GM12865 (cell line): ENCODE measurements at places on chromosomes 7 and 10.

GRCh38 chr7:144137501-144137900, 14.5 kb downstream of the OR2A14 start:
- no peak for DNase-seq

- no peak for DNase-seq
Observed at GRCh38 chr10:126034586-126034985, 138.2 kb downstream of the FANK1 start.

DNA sequence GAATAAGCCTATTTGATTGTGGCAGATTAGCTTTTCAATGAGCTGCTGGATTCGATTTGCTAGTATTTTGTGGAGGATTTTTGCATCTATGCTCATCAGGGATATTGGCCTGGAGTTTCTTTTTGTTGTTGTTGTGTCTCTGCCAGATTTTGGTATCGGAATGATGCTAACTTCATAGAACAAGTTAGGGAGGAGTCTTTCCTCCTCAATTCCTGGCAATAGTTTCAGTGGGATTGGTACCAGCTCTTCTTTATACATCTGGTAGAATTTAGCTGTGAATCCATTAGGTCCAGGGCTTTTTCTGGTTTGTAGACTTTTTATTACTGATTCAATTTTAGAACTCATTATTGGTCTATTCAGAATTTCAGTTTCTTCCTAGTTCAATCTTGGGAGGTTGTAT, 43.4 kb upstream of the KLF14 start:
- DNase-seq: no peak

- DNase-seq: peak; percentile 76
Observed at GRCh38 chr7:25565949-25566348, 337.7 kb upstream of the NPVF start.

- DNase-seq: no peak
Observed at GRCh38 chr10:132938472-132939339, 3.7 kb downstream of the CFAP46 start.

GRCh38 chr7:15561835-15562234, at the start of gene AGMO:
AGMO (minus strand) TSS chr7:15562015.
- no peak for DNase-seq

GRCh38 chr7:80232979-80233724, 98.5 kb downstream of the GNAI1 start:
- DNase-seq: no peak

DNA sequence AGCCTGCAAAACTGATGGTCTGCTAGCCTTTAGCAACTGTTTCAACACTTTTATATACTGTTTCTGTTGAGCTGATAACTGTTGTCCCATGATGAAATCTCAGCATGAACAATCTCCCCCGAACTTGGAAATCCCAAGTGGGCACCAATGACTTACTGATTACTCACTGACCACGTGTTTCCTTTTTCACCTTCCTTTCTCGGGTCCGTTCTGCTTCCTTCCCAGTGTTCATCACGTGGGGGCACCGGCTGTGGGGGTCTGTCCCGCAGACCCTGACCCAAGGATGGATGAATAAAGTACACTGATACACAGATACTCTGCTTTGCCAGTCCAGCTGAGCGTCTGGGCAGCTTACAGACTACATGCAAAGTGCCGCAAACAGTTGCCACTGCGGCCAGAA, 39.0 kb upstream of the RASGEF1A start:
- no peak for DNase-seq

DNA sequence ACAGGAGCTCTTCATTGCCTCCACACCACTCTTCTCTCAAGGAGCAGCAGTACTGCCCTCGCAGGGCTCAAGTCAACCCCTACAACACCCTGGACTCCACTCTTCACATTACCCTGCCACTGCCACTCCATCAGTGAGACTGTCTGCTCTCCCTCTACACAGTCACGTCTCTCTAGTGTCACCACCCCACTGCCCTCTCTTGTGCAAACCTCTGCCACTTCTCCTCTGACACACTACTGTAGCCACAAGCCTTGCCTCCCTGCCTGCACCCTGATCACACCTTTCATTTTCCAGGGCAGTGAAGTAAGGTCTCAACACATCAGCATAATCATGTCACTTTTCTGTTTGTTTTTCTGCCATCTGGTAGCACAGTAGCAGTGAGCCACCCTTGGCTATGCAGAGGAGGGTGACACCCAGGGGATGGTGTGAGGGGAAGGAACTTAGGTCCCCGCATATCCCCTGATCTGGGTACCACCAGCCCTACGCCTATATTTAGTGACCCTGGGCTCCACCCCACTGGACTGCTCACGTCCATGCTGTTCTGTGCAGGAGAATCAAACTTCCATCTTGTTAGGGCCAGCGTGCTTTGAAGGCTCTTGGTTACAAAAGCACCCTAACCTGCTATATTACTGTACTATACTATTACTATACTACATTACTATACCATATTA, 1.6 kb downstream of the C10orf143 start:
- DNase-seq: peak; percentile 17

DNA sequence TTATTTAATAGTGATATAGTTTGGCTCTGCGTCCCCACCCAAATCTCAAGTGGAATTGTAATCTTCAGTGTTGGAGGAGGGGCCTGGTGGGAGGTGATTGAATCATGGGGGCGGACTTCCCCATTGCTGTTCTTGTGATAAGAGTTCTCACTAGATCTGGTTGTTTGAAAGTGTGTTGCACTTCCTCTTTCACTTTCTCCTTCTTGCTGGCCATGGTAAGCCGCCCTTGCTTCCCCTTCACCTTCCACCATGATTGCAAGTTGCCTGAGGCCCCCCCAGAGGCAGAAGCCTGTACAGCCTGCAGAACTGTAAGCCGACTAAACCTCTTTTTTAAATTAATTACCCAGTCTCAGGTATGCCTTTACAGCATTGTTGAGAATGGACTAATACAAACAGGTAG, 101.4 kb downstream of the MTPAP start:
- peak; percentile 47 for DNase-seq

DNA sequence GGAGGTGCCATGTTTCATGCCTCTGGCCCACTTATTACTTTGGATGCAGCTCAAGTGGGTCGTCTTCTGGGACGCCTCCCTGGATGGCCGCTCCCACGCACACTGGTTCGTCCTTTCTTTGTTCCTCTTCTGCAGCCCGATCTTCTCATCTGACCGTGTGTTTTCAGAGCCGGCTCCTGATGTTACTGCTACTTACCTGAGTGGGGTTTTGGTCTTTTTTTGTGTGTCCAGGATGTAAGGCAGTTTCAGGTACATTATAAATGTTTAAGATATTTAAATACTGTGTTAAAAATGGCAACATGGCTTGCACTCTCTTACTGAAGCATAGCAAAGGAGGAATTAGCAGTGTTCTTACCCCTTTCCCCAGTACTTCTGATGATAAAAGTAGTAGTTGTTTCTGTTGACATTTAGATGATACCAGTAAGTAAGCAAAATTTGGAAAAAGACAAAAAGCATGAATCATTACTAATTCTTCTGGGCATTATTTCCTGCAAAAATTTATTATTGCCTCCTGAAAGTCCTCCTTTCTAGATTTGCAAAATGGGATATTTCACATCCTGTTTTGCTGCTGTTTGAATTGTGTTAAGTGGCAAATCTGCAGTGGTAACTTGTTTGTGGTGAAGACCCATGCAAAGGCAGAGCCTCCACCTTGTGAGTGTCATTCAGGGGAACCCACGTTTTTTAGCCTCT, 59.4 kb downstream of the SHH start:
- DNase-seq: peak; percentile 83

- no peak for DNase-seq
Observed at GRCh38 chr7:16915405-16915804, 33.6 kb upstream of the AGR3 start.

GRCh38 chr10:27998178-27998953, 513 bp downstream of the ODAD2 start:
- DNase-seq: no peak

DNA sequence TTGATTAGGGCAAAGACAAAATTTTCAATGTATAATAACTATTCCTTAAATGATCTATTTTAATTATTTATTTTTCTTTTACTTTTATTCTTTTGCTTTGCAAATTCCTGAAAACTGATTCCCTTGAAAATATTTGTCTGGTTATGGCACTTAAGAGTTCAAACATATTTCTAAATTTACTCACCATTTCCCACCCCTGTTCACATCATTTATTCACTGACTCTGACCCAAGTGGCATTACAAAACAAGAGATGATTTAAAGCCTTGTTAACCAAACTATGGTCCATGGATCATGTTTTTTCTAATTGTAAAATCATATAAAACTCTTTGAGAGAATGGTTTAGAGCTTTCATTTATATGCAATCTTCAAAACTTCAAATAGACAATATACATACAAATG, 1256.1 kb upstream of the LRRN3 start:
- no peak for DNase-seq

GRCh38 chr10:74453169-74453568, 302.1 kb downstream of the ADK start:
- no peak for DNase-seq

DNA sequence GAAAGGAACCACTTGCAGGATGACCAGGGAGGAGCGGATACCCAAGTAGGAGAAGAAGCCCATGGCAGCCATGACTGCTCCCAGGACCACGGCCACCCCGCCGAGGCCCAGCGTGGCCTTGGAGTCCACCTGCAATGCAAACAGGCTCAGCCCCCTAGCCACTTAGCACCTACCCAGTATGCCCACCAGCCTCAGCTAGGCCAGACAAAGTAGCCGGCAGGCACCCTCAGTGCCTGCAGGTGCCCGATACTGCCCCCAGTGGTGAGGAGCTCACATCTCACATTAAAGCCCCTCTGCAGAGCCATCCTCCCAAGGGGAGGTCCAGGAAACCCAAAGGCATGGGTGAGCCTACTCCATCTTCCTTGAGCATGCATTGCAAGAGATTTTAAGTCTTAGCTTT, 6.6 kb downstream of the NPC1L1 start:
- peak; percentile 62 for DNase-seq

- DNase-seq: peak; percentile 39
Observed at GRCh38 chr7:66099551-66100407, 14.9 kb upstream of the CRCP start.

GRCh38 chr10:87504307-87504639, 420 bp upstream of the MINPP1 start:
- no peak for DNase-seq
